ENCODE measurements at places on chromosomes 6 and 20.

DNA sequence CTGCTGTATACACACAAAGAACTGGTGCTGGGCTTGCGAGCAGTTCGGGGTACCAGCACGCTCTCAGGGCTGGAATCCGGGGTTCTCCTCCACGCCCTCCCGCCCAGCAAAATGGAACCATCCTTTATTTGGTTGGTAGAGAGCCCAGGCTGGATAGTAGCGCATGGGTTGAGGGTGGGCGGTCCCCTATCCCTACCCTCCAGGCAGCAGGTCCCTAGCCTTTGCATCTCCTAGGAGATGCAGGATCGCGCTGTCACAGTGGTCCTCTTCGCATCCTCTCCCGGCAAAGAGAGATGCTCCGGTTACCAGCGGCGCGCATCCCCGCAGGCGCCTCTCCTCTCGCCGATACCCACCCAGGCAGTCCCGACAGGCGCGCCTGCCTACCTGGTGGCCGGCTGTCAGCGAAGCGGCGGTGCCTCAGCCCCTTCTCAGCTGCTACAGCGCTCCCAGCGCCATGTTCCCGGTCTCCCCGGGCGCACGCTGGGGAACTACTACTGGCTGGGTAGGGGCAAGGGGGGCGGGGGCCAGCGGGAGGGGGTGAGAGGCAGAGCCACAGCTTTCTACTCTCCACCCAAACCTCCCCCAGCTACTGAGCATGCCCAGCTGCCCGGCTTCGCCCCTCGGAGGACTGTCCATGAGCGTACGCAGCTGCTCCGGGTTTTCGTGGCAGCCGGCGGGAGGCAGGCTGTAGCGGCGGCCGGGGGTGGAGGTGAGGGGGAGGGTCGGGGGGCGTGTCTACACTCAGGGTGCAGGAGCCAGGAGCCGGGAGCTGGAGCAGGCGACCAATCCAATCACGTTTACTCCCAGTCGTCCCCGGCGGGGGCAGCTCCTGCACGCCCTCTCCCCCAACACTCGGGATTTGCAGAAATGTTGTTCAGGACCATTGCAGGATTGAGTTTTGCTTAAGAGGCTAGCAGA, at the start of gene PAK5:
TSS of gene PAK5 (minus strand) at position 699 of the 918 bp plus-strand sequence. CDS start 194,748 bp downstream, outside the sequence.
- DNase-seq, result peak; percentile 48

DNA sequence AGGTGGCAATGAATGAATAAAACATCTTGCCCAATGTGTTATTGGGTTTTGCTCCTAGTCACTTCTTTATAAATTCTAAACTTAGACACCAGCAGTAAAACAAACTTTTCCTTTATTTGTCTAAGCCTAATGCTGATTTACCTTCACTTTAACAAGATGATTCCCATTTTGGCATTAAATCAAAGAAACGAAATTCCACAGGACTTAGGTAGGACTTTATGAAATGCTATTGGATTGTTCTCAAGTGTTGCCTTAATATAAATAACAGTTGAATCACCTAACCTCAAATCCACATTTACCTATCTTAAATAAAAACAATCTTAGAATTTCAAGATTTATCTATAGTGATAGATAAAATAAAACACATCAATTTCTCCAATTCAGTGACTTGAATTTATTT, 831.8 kb downstream of the EPHA7 start:
- no peak for DNase-seq

GRCh38 chr6:158996856-158997255, 3.1 kb downstream of the RSPH3 start:
- no peak for DNase-seq

- no peak for DNase-seq
Measured at GRCh38 chr20:57387463-57387862, 3.7 kb upstream of the RBM38 start.

DNA sequence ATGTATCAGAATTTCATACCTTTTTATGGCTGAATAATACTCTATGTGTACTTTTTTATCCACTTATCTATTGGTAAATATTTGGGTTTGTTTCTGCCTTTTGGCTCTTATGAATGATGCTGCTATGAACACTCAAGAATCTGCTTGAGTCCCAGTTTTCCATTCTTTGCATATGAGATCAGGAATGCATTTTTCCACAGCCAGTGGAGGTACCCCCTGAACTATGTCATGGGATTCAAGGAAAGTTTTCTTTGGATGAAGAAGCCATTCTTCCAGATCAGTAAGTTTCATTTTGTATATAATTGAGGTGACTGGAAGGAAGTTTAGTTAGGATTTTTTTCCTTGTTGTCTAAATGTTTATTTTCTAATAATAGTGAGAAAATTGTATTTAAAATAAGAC, 40.9 kb downstream of the NKX2-4 start:
- no peak for DNase-seq

- no peak for DNase-seq
Measured at GRCh38 chr6:14818422-14818884, 427.4 kb upstream of the JARID2 start.

DNA sequence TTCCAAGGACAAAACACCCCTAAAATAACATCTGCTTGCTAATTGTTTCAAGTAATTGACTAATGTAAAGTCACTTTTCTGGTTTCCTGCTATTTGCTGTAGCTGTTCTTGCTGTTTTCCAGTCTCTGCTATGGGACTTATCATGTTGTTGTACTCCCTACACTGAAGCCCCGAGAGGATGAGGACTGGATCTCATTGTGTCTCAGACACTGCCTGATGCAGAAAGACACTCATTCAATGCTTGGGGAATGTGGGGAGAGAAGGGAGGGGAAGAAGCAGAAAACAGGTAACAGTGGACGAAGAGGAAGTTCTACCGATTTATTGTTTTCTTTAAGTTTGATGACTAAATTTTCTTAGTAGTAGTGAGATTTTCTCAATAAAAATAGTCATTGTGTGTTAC, 79.8 kb downstream of the DOK5 start:
- DNase-seq, result no peak

DNA sequence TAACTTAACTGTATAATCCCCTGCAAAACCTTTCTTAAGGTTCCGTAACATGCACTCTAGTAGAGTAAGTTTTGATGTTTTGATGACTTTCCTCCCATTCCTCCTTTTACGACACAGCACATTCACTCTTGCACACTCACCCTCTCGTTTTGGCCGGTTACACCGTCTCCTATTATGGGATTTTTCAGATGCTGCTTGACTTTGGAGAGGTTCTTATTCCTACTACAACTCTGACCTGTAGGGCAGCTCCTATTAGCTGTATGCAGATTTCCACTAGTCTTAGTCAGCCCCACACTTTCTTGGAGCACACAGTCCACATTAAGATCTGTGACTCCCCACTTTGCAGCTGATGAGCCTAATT, 223.7 kb upstream of the SYNCRIP start:
- no peak for DNase-seq
